ENCODE measurements at places on chromosomes 4 and X.

DNA sequence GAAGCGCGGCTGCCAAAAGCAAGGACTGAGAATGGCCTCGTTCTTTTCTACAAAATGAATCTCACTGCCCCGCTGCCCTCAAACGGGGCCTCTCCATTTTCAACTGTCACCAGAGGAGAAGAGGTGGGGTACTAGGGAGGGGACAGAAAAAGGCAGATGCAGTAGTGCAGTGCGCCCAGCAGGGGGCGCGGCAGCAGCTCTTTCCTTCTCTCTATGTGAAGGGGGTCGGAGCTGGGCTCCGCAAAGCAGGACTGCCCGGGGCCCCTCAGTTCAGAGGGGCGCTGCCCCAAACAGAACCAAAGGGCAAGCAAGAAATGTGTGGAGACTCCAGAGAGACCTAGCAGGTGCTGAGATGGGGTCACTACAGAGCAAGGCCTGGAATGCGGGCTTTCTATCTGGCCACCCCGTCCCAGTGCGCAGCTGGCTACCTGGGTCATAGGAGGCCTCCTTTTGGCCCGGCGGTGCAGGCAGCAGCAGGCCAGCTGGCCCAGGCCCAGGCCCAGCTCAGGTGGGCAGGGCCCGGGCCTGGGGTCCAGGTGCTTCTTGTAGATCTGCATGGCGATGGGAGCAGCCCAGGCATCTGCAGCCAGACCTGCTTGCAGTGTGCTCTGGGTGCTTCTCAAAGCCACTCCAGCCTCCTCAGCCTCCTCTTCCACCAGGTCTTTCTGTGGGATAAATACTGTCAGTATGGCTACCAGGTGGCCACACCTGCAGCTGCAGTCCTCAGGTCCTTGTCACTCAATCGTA, 5.9 kb downstream of the IRAK1 start:
- peak; percentile 67 for DNase-seq

DNA sequence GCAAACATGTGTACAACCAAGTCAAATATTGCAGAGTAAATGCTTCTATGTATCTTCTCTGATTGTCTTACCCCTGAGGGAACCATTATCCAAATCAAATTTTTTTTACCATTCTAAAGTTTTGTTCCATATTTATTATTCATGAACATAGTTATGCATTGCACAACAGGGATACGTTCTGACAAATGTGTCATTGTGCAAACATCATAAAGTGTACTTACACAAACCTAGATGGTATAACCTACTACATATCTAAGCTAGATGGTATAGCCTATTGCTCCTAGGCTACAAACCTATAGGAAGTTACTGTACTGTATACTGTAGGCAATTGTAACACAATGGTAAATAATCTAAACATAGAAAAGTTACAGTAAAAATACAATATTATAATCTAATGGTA, 23.4 kb downstream of the BEX3 start:
- DNase-seq: no peak

DNA sequence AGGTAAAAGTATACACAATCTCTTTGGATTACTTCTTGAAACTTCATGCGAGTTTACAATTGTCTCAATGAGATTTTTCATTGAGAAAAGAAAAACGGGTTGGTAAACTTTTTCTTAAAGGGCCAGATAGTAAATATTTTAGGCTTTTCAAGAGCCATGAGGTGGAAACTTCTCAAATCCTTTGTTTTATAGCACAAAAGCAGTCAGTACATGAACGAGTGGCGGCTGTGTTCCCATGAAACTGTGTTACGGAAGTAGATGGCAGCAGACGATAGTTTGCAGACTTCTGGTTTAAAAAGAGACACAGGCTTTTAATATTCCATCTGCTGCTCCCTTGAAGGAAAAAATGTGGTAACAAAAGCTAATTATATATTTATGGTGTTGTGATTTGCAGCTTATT, 332.0 kb downstream of the TENM3 start:
- DNase-seq: no peak

GRCh38 chr4:188190461-188190860, 51.2 kb downstream of the TRIML1 start:
- no peak for DNase-seq

- no peak for DNase-seq
Observed at GRCh38 chr4:57114973-57115372, 4.8 kb upstream of the IGFBP7 start.

DNA sequence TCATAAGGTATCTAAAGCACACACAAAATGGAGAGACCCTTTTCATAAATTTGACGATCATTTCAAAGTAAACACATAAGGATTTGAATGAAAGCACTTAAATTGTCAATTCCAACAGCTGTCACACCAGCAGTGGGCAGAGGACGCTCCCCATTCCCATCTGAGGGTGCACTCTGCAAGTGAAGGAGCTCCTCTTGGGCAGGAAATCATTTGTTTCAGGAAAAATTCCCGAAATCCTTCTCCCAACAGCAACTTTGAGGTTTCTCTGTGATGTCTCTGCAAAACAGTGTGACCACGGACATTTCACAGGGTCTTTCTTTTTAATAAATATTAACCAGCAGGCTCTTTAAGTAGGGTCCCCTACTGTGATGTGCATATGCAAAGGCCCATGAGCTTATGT, 111.0 kb downstream of the EPHA5 start:
- no peak for DNase-seq

DNA sequence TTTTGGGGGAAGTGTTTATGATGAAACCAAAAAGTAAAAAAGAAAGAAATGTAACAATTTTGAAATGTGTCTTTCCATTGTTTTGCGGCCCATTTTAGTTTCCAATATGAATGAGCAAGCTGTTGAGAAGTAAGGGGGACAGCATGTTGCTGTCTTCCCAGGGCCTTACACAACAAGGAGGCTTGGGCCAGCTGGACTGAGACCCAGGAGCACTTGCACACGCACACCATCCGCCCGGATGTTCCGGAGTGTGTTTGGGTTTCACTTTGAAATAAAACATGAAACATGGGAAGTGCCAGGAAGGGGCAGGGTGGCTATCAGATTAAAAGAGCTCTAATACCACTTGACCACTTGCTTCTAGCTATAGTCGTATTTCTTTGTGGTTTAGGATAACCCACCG, 144.4 kb downstream of the NHS start:
- no peak for DNase-seq

DNA sequence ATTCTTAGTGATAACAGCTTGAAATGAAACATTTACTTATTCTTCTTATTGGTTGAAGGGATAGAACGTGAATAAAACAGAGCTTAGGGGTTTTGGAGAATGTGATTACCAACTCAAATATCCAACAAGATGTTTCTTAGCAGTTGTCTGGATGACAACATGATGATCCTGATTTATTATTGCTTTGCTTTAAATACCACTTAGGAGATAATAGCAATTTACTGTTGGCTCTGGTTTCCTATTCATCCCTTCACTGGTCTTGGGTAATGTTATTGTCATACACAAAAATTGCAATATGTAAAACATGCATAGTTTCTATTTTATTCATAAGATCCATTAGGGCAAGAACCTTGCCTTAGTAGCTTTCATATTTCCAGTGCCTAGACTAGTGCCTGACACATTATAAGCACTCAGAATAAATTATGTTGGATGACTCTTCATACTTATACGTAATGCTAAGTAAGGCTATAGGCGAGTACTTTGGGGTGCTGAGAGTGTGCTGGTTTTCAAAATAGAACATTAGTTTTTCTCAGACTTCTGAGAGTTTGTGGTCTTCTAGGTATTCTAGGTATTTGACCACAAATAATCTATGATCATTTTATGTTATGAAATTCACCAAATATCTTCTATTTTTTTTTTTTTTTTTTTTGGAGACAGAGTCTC, 58.6 kb upstream of the PGRMC2 start:
- no peak for DNase-seq

DNA sequence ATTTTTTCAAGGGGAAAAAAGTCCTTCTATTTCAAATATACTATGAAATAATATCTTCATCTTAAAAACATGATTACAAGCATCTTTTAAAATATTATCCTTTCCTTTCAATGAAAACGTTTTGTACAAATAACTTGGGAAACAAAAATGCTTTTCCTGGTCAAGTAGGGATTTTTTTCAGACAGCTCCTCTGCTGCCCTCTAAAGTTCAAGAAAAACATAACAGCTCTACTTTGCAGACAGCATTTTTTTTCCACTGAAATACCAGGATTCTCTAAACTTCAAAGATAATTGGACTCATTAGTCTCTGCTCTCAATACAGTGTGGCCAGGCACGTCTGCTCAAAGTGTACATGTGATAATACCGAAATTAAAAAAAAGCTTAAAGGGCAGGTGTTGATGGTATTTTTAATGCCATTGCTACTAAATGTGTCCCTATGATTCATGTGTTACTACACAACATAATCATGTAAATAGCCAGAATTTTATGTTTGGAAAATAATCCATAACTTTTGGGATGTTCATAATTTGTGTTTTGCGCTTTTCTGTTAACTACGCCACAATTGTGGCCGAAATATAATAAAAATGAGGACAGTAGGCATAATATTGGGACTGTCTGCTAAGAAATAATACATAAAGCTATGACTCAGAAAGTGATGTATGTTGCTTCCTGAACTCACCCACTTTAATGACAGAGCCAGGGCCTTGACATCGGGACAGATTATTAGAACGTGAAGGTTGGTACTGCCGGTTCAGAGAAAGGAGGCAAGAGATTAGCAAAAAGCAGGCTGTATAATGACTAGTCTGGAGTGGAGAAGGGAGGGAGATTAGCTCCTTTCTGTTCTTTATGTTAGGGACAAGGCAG, 478.9 kb downstream of the KCNIP4 start:
- no peak for DNase-seq

DNA sequence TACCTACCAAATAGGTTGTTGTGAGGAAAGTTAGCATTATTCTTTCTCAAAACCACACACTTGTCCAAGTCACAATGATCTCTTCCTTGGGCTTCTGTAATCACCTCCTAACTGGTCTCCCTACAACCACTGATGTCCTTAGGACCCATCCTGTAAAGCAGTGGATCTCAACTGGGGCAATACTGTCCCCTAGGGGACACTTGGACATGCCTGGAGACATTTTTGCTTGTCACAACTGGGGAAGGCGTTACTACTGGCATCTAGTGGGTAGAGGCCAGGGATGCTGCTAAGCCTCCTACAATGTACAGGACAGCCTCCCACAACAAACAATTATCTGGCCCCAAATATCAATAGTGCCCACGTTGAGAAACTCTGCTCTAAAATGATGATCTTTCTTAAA, 118.7 kb upstream of the AP1S2 start:
- peak; percentile 34 for DNase-seq

DNA sequence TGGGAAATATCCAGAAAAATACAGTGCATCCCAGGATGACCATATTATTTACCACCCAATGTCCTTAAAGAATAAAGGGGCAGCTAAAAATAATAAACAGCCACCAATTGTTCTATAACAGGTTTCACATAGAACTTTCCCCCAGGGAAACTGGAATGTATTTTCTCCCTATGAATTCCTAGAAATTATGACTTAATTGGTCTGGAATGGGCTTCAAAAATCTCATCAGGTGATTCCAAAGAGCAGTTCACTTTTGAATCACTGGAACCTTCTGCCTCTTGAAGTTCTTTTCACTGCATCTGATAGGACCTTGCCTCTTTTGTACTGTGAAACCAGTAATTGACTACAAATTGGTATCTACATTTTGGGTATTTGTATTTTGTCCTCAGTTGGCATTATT, 119.3 kb downstream of the ZNF330 start:
- DNase-seq: no peak

DNA sequence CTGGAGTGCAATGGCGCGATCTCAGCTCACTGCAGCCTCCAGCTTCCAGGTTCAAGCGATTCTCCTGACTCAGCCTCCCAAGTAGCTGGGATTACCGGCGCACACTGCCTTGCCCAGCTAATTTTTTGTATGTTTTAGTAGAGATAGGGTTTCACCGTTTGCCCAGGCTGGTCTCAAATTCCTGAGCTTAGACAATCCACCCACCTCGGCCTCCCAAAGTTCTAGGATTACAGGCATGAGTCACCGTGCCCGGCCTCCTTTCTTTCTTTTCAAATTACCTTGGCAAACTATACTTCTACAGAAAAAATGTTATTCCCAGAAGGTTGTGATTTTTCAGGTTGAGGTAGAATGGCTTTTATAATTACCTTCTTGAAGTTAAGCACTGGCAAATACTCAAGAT, 321.9 kb upstream of the PRPS2 start:
- DNase-seq: no peak

- DNase-seq: no peak
Observed at GRCh38 chrX:39096599-39096998, 295.3 kb downstream of the MID1IP1 start.

DNA sequence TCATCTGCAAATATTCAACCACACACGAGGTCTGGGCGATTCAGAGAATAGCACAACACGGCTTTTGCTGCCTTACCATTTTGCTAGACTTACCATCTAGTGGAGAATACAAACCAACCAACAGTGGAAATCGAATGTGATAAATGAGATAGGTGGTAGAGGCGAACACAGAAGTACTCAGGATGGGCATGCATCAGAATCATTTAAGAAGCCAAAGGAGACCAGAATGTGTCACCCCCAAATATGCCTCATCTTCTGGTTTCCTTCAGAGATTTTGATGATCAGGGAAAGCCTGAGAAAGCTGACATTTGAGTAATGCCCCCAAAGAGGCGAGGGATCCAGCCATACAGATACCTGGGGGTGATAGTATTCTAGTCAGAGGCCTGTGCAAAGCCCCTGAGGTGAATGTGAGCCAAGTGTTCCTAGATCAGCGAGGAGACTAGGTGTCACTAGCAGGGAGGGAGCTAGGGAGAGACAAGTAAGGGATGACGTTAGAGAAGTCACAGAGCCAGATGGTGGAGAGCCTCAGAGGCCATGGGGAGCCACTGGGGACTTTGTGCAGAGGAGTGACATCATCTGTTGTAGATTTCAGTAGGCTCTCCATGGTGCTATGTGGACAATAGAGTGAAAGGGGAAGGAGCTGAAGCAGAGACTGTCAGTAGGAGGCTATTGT, 1.7 kb downstream of the MTMR1 start:
- peak; percentile 67 for DNase-seq

GRCh38 chr4:106979476-106979875, 56.6 kb downstream of the DKK2 start:
- DNase-seq: no peak

DNA sequence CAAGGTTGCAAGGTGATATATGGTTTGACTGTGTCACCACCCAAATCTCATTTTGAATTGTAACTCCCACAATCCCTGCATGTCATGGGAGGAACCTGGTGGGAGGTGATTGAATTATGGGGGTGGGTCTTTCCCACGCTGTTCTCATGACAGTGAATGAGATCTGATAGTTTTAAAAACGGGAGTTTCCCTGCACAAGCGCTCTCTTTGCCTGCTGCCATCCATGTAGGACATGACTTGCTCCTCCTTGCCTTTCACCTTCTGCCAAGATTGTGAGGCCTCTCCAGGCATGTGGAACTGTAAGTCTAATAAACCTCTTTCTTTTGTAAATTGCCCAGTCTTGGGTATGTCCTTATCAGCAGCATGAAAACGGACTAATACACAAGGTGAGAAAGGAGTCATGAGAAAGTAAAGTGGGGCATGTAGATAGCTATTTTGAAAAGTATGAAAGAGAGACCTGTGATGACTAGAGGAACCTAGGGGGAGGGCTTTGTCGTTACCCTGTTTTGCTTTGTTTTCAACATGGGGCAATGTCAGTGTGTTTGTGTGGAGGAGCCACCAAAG, 6.3 kb downstream of the ZBTB49 start:
- no peak for DNase-seq

DNA sequence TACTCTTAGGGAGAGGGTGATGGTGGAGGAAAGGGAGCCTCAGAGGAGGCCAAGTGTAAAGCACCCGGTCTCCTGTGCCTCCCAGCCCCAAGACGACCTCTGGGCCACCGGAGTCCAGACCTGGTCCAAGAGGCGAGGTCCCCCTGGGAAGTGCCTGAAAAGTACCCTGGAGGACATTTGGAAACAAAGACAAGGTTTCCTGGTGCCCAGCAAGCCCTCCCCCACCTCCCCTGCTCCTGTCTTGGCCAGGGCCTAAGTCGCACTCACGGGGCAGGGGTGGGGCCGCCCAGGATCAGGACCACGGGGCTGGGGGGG, 532 bp upstream of the SH3BP2 start:
- DNase-seq: no peak

Measured in activated CD4-positive, alpha-beta T cell treated with anti-CD3 and anti-CD28 coated beads for 36 hours (primary cell).